ENCODE measurements at places on chromosomes 2 and 18.

GRCh38 chr18:50590593-50590992, 30.7 kb downstream of the MAPK4 start:
- no peak for DNase-seq

GRCh38 chr2:140648393-140648792, 1482.4 kb downstream of the LRP1B start:
- no peak for DNase-seq

GRCh38 chr2:133888107-133888506, 319.8 kb upstream of the NCKAP5 start:
- DNase-seq, result no peak

DNA sequence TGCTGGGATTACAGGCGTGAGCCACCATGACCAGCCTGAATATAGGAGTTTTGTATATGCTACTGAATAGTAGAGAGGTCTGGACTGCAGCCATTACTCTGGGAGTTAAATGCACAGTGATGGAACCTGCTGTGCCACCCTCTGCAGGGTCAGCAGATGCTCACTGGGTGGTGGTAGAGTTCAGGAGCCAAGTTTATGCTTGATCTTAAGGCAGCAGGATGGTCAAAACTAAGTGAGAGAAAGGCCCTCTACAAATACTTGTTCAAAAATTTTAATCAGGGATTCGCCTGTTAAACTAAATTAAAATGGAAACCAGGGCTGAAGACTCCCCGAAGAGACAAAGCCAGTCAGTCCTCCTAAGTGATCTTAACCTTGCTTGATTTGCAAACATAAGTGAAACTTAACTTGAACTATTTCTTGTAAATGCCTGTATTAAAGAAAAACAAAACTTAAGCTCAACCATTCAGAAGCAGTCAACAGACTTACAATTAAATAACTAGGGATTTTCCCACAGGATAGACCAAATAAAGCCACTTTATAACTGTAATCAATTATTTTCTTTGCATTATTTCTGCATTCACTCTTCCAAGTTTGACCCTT, 4.2 kb upstream of the WDFY1 start:
- DNase-seq, result no peak

DNA sequence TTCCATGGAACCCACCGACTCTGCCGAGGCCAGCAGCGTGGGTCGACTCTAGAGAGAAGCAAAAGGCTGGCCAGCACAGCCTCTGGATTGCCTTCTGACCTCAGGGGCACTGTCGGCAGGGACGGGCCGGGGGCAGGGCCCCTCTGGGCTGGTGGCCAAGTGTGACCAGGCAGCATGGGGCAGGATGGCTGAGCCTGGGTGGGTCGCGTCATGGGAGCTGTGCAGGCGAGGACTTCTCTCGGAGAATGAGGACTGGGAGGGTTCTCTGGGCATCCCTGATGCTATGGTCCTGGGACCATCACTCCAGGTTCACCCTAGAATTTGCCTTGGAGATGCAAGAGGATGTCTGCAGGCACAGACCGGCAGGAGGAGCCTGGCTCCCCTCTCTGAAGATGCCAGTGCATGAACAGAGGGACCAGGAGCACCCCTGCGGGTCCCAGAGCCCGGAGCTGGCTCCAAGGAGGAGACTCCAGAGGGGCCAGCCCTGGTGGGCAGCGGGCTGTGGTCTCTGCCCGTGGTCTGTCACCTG, 289.2 kb downstream of the NDUFA10 start:
- no peak for DNase-seq

DNA sequence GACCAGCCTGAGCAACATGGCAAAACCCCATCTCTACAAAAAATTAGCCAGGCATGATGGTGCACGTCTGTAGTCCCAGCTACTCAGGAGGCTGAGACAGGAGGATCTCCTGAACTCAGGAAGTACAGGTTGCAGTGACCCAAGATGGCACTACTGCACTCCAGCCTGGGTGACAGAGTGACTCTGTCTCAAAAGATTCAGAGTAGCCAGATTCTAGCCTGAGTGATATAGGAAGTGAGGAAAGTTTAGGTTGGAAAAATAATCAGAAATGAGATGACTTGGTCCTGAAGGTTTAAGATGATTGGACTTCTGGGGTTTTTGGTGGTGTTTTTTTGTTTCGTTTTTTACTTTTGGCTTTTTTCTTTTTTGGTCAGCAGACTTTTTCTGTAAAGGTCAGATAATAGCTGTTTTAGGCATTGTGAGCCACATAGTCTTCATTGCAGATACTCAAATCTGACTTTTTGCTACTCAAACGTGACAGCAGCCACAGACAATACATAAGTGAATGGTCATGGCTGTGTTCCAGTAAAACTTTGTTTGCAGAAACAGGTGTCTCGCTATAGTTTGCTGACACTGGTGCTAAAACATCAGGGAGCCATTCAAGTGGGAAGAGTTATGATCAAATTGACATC, 104.1 kb upstream of the UBXN4 start:
- DNase-seq, result no peak

DNA sequence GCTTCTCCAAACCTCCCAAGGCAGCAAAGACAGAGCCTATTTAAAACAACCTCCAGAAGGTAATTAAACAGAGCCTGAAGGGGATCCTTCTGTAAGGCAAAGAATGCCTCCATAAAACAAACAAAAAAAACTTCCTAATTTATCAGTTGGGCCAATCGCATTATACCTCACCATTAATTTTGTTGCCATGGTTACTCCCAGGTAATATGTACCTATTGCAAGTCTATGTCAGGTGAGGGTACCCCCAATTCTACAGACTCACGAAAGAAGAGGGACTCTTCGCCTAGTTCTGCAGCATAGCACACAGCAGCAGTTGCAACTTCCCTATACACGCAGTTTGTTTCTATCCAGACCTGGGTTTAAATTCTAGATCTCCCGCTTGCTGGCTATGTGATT, 38.8 kb downstream of the SFXN5 start:
- no peak for DNase-seq

DNA sequence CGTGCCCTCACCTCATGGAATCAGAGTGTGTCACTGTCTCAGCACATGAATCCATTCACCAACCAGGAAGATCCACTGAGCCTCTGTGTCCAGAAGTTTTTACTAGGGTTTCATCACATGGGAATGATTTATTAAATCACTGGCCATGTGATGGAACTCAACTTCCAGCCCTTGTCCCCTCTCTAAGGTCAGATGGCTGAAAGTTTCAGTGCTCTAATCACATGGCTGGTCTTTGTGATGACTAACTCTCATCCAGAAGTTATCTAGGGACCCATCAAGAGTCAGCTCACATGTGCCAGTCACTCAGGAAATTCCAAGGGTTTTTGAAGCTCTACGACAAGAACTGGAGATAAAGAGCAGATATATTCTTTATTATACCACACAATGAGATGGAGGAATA, 140.5 kb upstream of the GYPC start:
- DNase-seq, result no peak

DNA sequence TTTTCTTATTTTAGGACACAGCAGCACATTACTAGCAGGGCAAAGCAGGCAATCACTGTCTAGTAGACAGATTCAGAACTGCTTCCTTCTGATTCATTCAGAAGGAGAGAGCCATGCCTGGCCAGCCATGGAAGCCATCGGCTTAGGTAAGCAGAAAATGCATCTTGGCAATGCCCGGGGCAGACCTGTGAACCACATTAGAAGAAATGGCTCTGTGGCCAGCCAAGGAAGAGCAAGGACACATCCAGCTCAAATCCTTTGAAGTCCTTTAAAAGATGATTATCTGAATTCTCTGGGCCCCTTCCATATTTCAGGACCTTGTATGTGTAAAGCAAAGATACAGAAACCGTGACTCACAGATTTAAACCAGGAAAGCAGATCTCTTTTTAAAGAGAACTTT, 227.4 kb downstream of the PID1 start:
- DNase-seq, result no peak

GRCh38 chr2:29578084-29578598, 343.2 kb downstream of the ALK start:
- DNase-seq, result no peak

DNA sequence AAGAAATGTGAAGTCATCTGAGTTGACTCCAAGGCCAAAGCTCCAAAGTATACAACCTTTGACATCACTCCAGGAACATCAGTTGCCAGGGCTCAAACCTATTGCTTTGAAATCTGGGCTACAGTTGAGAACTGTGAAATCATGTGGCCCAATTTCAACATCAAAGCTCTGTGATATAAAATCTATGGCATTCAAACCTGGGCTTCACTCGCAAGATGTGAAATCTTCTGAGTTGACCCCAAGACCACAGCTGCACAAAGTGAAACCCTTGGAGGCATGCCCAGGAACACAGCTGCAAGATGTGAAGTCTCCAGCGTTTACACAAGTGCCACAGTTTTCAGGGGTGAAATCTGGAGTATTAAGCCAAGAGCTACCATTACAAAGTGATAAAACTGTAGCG, 9.4 kb upstream of the ZNF512 start:
- no peak for DNase-seq

- no peak for DNase-seq
Measured at GRCh38 chr2:143410082-143410897, 281.1 kb downstream of the ARHGAP15 start.

- no peak for DNase-seq
Measured at GRCh38 chr18:73987247-73987980, 160.2 kb downstream of the FBXO15 start.

DNA sequence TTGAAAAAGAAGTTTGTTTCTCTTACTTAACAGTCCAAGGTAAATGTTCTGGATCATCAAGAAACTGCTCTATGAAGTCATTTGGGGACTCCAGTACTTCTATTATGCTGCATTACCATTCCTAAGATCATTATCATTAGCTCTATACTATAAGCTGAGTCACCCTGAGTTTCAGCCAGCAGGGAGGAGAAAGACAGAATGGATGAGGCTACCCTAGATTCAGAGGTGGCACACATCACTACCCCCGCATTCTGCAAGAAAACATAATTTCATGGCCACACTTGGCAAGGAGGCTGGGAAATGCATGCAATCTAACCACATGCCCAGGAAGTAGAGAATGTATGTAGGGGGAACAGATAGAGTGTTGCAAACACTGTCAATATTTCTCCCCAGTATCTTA, 16.6 kb upstream of the LNPK start:
- no peak for DNase-seq

- DNase-seq, result no peak
Measured at GRCh38 chr2:3490191-3491170, 28.9 kb downstream of the ADI1 start.

- DNase-seq, result no peak
Measured at GRCh38 chr2:23069923-23070322, 315.1 kb upstream of the KLHL29 start.

- no peak for DNase-seq
Measured at GRCh38 chr2:11457935-11458334, 8.0 kb downstream of the E2F6 start.

- DNase-seq, result no peak
Measured at GRCh38 chr2:66730441-66730840, 295.5 kb downstream of the MEIS1 start.

DNA sequence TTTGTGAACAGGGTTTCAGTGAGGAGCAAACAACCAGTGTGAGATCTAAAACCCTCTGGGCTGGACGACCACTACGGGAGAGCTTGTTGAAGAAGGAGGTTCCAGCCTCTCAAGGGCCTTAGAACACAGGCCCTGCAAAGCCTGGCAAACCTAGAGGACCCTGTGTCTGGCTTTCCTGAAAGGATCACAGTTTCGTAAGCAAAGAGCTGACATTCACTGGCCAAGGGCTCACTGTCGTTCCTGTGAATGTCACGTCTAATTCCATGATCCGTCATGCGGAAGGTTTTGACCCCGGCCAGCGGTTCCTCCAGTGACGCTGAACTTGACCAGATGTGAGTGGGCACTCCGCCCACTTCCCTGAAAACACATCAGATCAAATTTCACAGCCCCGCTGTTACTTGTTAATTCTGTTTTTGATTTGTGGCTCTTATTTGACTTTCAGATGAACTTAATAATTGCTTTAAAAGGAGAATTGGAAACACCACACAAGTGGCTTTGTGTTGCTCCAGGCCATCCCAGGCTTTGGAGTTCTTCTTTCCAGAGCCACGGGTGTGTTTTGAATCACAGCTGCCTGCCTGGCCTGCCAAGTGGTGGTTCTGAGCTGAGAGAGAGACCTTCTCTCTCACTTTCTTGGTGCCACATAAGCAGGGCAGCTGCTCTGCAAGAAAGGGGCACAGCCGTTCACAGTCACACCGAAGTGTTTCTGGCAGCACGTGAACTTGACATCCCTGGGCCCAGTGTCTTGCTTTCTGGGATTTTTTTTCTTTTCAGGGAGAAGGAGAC, 308.4 kb downstream of the NDUFA10 start:
- DNase-seq, result no peak

GRCh38 chr2:131004446-131005209, 88.6 kb downstream of the FAM168B start:
- DNase-seq, result no peak

GRCh38 chr2:235141411-235142128, 189.8 kb downstream of the SH3BP4 start:
- no peak for DNase-seq

GRCh38 chr2:12106440-12107080, 360.1 kb downstream of the LPIN1 start:
- DNase-seq, result no peak

- no peak for DNase-seq
Measured at GRCh38 chr2:172693037-172693436, 42.6 kb upstream of the RAPGEF4 start.

DNA sequence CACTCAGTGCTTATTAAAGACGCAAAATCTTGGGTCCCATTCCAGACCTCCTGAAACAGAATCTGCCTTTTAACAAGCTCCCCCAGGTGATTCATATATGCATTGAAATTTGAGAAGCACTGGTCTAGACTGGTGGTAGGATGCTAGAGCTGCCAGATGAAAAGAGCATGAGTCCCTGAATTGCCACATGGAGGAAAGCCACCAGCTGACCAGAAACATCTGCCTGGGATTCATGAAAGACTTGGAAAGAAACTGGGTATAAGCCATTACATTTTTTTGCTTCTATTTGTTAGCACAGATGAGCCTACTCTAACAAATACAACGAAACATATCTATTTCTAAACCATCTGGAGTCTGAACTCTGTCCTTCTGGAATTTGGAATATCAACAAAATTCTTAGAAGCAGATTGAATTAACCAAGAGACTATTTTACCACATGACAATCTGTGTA, 228.9 kb downstream of the RBM43 start:
- DNase-seq, result no peak

DNA sequence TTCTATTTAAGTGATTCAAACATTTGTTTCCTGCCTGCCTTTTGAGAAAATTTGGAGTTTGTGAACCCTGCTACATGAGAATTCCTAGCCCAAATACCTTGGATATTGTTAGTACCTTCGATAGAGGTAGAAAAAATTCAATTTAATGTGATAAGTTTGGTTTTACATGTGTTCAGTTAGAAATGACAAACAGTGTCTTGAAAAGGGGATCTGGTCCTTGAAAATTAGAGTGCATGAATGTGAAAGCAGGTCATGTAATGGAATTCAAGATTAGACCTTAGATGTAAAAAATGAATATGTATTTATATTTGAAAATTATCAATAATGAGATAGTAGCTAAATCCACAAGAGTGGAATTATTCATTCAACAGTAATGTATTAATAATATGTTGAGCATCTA, 70.5 kb downstream of the PIK3C3 start:
- DNase-seq, result no peak

GRCh38 chr2:143329288-143329687, 200.1 kb downstream of the ARHGAP15 start:
- DNase-seq, result no peak

- no peak for DNase-seq
Measured at GRCh38 chr2:72815655-72816278, 10.1 kb downstream of the EXOC6B start.

GRCh38 chr18:76985156-76985950, 147.2 kb downstream of the MBP start:
- DNase-seq, result no peak

- no peak for DNase-seq
Measured at GRCh38 chr2:238695538-238695937, 152.3 kb upstream of the TWIST2 start.

Measured in effector memory CD4-positive, alpha-beta T cell (primary cell).